ENCODE measurements at places on chromosomes 2 and 18.

- no peak for DNase-seq
Observed at GRCh38 chr2:36357847-36358659, 2.5 kb downstream of the CRIM1 start.

- DNase-seq, result no peak
Observed at GRCh38 chr2:140270224-140270623, 1490.0 kb upstream of the NXPH2 start.

- no peak for DNase-seq
Observed at GRCh38 chr2:1799174-1799573, 54.9 kb upstream of the PXDN start.

DNA sequence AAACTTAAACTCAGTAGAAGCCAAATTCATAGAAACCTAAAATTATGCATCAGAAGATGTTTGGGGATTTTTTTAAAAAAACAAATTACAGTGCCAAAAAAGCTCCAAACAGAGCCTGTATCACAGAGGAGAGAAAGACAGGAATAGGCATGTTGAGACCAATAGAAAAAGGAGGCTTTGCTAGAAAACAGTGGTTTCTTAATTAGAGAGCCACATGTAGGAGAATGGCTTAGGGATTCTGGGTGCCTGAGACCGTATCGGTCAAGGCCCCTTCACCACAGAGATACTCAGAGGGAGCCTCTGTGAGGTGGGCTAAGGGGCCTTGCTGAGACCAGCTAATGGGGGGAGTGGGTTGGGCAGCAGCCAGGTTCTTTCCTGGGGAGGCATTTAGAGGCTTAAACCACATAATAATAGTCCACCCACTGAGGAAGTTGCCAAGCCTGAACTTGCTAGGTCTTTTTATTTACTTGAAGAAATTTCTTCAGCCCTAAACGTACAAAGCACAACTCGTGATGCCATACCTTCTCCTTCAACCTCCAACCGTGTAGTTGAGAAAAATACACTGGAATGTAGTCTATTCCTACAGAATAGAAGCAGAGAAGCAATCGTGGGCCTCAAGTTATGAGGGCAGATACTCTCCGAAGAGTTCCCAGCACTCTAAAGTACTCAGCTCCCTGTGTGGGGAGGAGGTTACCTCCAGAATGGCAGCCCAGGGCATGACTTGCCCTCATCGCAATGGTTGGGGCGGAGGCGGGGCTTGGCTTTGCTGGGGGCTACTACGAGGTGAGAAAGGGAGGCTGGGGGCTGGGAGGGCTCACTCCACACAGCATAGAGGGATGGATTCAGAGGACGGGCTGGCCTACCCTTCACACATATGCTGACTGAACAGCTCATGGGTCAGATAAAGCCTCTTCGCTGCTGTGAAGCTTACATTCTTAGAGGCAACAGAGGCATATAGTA, 237.9 kb downstream of the TPGS2 start:
- DNase-seq, result no peak

- no peak for DNase-seq
Observed at GRCh38 chr2:47519604-47520301, 116.8 kb downstream of the MSH2 start.

GRCh38 chr18:31217038-31217849, 54.6 kb upstream of the DSC1 start:
- DNase-seq, result no peak

DNA sequence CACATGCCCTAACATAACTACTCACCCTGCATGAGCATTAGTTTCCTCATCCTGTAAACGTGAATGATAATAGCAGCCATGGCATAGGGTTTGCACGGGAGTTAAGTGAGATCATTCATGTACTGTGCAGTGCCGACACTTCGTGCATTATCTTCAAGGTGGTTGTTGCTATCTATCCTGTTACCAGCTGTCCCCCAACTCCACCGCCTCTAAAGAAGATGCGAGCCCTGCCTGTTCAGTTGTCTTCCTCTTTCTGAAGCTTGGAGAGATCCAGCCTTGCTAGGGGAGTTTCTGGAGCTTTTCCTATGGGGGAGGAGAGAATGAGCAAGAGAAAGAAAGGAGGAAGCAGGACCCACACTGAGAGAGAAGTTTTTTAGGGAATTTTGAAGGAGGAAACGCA, 34.4 kb downstream of the YPEL5 start:
- no peak for DNase-seq

DNA sequence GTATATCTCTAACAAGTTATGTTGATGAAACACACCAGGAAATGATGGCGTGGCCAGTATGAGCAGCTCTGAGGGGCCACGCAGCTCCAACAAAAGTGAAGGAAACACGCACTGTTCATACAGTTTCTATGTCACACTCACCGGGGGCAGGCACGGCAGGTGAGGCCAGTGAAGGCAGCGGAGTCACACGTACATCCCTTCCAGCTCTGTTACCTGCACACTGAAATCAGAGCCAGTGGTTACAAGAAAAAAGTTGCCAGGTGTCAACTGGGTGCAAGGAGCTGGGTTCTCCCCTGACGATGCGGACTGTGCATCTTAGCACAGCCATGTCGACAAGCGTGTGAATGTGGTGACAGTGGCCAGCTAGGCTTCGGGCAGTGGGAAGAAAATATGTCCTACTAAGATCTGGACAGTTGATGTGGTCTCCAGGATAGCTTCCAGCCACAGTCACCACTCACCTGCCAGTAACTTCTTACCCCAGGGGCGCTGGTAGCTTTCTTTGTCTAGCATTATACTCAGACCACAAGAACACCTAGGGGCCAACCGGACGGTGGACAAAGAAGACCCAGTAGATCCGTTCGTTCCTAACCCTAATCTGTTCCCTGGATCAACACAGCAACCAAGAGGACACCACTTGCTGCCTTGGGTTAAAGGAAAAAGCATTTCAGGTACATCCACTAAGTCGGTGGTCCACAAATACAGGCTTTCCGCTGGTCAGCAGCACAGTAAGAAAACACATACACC, 10.1 kb downstream of the HJURP start:
- no peak for DNase-seq

DNA sequence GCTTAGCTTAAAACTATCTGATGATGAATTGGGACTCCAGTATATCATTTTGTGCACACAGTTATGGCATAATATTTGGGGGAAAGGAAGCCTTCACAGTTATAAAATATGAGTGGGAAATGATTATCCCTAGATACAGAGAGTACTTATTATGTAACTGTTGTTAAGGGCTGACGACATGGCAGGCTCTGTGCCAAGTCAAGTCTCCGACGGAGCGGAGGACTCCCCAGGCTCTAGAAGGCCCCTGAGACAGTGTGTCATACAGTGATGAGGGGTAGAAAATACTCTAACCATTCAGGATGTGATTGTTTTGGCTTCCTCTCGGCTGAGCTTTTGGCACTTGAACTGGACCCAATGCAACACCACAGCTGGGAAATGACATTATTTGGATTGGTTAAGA, 211.8 kb downstream of the SLC8A1 start:
- DNase-seq, result no peak

- no peak for DNase-seq
Observed at GRCh38 chr2:169393068-169393590, 30.8 kb upstream of the LRP2 start.

GRCh38 chr2:54995553-54995952, 54.7 kb downstream of the RTN4 start:
- DNase-seq, result no peak

DNA sequence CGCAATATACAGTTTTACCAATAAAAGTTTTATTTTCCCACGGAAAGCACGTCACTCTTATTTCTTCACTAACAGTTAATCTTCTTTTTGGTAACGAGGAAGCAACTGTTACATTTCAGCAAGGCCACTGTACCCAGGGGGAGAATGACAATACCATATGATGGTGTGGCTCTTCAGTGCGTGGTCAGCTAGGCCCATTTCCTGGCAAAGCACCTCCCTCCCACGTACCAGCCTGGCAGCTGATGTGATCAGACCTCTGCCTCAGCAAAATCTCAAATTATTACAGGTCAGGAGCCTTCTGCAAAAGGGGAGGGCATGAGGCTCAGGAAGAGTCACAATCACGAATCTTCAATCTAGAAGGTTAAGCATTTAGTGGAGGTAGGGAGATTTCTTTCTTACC, 55.4 kb downstream of the KLF7 start:
- no peak for DNase-seq

DNA sequence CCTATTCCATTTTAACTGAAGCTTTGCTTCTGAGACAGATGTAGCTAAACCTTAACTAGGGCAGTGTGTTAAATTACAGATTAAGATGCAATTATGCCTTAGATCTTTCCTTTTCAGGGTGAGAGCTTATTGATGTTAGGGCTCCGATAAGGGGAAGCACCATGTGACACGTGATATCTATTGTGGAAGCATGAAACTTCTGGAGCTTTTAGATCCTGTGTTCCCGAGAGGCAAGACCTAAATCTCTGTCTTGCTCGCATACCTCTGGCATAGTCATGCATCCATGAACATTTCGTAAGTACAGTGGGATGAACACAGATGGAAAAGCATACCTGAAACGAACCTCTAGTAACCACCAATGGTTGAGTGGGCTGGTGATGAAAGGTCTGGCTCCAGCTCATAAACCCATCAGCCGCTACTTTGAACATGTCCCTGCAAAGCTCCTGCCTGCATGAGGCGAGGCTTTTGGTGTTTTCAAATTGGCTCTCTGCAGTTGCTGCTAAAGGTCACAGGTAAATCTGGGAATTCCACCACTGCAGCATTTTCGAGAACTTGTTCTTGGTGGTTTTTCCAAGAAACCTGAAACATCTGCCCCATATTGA, 3.7 kb upstream of the NRP2 start:
- no peak for DNase-seq

DNA sequence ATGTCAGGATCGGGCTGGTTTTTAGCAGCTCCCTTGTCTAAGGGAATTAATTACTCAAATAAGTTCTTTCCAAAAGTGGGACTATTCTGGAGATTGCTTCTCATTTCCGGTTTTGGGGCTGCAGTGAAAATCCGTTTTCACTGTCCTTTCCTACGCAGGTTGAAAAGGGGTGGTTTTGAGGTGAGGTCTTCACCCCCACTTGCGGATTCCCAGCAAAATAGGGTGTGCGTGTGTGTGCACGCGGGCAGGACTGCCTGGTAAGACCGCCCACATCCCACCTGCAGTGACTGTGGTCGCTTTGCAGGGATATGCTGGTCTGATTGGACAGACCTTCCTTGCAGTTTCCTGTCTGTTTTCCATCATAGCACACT, 472 bp upstream of the PLEKHM3 start:
- no peak for DNase-seq

DNA sequence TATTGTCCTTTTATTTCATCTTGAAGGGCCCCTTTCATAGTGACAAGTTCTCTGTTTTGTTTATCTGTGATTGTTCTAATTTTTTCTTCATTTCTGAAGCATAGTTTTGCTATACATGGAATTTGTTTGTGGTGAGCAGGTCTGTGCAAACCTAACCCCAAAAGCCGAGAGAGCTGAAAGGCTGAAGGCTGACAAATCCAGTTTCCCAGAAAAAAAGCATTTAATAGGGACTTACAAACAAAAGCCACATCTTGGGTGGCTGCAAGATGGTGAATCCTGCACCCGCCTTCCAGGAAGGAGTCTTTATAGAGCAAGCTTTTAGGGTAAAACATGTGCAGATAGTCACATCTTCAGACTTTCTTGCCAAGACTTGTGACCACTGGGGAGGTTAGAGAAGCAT, 473.4 kb upstream of the TRIB2 start:
- no peak for DNase-seq

DNA sequence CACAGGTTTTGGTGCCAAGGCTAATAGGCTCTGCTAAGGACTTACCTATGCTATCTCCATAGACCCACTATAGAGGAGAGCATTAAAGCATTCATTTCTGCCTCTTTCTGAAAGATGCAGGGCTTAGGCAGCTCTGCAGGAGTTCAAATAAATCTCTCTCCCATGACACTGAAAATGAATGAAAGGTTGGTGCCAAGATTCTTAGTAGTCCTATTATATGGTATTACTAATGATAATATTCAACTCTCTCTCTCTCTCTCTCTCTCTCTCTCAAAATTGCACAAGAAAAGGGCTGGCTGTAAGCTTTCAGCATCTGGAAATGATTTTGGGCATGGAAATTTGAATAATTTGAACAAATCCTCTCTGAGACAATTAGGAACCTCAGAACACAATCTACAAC, 433.7 kb downstream of the MBD2 start:
- no peak for DNase-seq

DNA sequence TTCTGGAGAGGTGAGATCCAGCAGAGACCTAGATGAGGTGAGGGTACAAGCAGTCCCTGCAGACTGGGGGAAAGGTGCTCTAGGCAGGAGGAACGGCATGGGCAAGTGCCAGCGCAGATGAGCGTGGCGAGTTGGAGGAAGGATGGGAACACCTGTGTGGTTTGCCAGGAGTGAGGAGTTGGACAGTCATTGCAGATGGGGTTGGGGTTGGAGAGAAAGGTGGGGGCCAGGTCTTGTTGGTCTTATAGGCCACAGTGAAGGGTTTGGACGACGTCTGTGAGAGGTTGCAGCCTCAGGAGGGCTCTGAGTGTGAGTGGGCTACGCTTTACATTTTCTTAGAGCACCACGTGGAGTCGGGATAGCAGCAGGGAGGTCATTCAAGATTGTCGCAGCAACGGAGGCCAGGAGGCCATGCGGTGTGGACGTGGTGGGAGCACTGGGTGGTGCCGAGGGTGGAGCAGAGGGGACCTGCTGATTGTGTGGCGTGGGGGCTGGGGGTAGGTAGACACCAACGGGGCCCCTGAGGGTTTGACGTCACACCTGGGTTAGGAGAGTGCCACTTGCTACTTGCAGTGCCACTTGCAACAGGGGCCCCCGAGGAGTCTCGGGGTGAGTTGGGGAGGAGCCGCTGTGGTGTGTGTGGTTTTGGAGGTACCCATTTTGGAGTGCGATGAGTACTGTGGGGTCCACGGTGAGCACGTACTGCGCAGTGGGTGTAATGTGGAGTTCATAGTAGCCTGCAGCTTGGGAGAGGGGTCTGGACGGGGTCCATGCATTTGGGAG, 66.2 kb downstream of the LPIN1 start:
- no peak for DNase-seq

All from activated CD4-positive, alpha-beta T cell treated with anti-CD3 and anti-CD28 coated beads for 1 hour (primary cell).